ENCODE measurements at places on chromosomes 3 and 15.

GRCh38 chr3:25508901-25509300 is 80.8 kb downstream of the RARB start:
- DNase-seq: no peak

GRCh38 chr3:136207489-136208115 is 11.5 kb upstream of the MSL2 start:
- DNase-seq: peak; percentile 36

- DNase-seq: no peak
Measured at GRCh38 chr3:115087512-115087911, 59.6 kb downstream of the ZBTB20 start.

DNA sequence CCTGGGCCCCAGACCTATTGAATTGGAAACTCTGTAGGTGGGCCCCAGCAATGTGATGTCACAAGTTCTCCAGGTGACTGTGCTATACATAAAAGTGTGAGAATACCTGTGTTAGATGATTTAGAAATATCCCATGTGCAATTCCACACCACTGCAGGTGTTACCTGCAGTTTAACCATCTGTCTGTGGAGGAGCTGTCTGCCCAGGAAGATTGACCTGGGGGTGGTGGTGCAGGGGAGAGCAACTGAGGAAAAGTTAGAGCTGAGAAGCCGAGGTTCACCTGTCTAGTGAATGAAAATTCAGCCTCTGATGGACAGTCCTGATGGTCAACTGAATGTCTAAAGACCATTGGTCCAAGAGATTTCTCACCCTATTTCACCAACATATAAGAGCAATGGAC is 132.2 kb upstream of the SLC24A5 start:
- no peak for DNase-seq

- peak; percentile 37 for DNase-seq
Measured at GRCh38 chr15:78999636-79000035, 54.8 kb upstream of the CTSH start.

- DNase-seq: no peak
Measured at GRCh38 chr15:33262306-33262705, 48.5 kb upstream of the RYR3 start.

GRCh38 chr15:74775132-74775562 is 6.7 kb upstream of the CSK start:
- no peak for DNase-seq

GRCh38 chr15:55977231-55977630 is 16.2 kb downstream of the NEDD4 start:
- DNase-seq: no peak

- no peak for DNase-seq
Measured at GRCh38 chr3:50473768-50474167, 29.7 kb downstream of the CACNA2D2 start.

GRCh38 chr3:39413691-39414420 is 7.3 kb downstream of the RPSA start:
- no peak for DNase-seq

DNA sequence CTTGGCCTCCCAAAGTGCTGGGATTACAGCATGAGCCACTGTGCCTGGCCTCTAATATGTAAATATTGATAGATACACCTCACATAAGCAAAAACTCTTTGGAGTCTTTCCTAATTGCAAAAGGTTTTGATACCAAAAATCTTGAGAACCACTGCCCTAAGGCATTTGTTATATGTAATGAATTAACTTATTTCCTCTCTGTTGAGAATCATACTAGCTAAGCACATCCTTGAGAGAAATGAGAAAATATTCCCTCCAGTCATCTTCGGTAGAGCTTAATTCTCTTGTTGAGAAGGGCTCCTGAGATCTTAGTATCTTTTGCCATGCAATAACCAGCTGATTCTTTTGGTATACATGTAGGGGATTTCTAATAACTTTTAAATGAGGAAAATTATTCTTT is 190.2 kb downstream of the SLC9A9 start:
- no peak for DNase-seq

GRCh38 chr3:176032043-176032442 is 1165.2 kb downstream of the TBL1XR1 start:
- no peak for DNase-seq

DNA sequence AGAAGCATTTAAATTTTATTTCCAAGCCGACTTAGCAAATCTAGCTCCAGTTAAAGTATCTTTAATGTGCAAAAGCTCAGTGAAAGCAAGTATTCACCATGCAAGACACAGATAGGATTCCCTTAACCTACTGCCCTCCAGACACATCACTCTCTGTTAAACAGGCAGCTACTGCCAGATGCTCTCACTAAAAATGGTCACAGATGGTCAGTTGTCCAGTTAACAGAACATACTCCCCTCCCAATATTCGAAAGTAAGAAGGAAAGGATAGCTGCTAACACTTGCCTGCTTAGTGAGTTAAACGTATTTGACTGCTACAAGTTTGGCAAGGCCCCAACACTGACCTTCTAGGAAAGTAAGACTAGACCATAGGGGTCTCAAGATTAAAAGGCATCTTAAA is 73.7 kb downstream of the PRTG start:
- peak; percentile 29 for DNase-seq

DNA sequence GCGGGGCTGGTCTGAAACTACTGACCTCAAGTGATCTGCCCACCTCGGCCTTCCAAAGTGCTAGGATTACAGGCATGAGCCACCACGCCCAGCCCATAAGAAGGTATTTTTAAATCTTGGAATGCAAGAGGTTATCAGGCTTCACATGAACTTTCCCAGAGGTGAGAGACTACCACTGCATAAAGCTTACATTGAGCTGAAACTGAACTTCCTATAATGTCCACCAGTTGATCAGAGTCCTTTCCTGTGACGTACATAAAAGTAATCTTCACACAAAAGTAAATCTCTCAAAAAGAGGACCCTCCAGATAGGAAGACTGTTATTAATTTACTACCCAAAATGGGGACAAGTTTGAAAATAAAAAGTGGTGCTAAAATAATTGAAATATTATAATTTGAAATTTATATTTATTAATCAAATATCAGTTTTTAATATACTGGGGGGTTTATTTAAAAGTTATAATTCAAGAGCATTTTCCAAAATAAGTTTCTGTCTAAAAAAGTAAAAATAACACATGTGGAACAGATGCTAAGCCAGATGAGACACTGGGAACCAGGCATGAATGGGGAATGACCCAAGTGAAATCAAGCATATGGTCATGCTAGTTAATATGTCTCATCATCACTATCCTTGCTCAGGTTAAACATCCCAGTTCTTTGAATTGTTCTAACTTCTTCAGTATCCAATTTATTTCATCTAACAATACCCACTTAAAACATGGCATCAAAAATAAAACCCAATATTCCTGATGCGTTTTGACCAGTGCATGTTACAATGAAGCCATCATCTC is 269.9 kb upstream of the UBE2E2 start:
- DNase-seq: peak; percentile 15

DNA sequence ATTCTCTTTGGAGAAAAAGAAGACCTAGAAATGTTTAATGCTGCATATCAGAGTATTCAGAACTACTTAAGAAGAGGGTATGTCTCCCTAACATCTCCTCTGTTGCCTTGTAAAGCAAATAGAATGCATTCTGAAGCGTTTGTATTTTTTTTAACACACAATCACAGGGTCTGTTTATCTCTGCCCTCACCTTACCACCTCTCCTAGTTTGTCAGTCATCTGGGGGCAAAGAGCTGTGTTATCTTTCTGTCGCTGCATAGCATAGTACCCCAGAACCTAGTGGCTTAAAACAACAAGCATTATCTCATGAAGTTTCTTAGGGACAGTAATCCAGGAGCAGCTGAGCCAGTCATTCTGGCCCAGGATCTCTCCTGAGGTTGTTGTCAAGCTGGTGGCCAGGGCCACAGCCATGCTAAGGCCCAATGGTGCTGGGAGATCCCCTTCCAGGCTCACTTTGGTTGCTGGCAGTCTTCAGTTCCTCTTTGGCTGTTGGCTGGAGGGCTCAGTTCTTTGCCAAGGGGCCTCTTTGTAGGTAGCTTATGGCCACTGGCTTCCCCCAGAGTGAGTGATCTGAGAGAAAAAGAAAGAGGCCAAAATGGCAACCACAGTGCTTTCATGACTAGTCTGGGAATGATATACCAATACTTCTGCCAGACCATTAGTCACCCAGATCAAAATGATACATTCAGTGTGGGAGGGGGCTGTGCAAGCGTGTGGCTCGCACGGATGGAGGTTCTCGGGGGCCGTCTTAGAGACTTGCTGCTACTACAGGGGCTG is 17.8 kb downstream of the EDEM1 start:
- no peak for DNase-seq

- DNase-seq: no peak
Measured at GRCh38 chr15:60652245-60652644, 173.3 kb upstream of the ICE2 start.

- DNase-seq: no peak
Measured at GRCh38 chr15:88835119-88835518, 31.9 kb downstream of the ACAN start.

DNA sequence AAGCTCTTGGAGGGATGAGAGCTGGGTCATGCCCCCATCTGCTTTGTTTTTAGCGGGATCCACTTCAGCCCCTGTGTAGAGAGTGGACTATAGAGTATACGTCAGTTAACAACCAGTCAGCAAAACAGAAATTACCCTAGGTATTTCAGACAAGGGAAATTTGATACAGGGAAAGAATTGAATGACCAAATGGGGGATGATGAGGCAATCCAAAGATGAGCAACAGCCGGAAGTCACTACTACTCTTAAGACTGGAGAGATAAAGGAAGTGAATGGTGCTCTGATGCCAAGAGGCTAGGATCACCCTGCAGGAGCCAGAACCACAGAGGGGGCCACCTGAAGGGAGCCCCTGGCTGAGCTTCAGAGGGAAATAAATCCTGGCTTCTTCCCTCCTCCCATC is 1.7 kb upstream of the GPR62 start:
- no peak for DNase-seq

DNA sequence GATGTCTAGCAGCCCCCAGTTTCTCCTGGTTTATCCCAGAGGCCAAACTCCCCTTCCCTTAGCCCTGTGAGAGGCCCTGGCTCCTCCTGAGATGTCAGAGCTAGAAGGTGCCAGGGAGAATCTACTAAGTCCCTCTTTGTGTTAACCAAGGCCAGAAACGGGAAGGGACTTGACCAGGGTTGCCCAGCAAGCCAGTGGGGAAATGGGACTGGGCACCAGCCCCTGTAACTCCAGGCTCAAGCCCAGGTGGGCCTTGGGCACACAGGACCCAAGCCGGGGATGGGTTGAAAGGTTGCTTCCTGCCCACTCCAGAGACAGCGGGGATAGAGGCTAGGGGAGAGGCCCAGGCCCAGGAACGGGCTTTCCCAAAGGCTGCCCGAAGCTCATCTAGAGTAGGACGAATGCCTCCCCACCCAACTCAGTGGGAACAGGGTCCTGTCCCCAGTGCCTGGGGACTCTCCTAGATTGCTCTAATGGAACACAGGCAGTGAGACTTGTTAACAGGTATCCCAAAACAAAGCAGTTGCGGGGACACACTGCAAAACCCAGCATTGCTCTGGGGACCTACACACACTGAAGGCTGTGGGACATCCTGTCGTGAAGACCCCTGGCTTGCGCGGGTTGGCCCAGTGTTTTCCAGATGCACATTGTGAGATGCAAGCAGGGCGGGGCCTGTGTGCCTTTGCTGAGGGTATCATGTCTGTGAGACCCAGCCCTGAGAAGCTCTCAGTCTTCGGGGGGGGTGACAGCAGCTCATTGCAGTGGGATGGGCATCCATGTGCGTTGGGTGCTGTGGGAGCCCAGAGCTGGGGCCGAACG is 12.9 kb upstream of the TXNRD3 start:
- DNase-seq: no peak

DNA sequence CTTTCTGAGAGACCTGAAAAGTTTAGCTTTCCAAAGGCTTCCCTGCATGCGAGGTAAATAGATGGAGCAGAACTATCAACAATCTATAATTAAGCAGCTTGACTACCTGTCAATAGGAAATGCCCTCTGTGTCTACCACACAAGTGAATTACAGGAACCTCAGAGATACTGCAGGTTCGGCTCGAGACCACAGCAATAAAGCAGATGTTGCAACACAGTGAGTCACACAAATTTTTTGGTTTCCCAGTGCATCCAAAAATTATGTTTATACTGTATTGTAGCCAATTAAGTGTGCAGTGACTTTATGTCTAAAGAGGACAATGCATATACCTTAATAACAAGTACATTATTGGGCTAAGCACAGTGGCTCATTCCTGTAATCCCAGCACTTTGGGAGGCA is 252.0 kb downstream of the UBE2E2 start:
- no peak for DNase-seq

DNA sequence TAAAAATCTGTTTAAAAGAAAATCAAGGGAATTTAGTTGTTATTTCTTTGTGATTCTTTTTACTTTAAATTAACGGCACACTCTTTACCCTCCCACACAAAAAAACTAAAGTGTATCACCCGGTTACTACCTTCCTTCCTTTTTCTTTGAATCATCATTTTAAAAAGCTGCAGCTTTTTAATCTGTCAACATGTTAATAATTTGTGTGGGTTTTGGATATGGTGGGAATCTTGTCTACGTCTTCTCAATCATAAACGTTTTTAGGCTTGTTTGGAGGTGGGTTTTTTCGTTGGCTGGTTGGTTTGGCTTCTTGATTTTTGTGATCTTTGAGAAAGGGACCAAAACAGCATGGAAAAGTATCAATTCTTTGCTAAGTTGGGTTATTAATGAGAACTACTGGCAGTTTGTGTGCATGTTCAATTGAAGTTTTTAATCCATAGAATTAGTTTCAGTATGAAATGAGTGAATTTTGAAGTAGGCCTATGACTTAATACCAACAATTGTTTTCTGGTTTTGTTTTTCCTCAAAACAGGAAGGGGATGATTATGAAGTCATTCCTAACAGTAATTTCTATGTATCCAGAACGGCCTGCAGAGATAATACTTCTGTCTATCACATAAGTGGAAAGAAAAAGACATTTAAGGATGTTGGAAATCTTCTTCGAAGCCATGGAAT is 4.5 kb downstream of the SMC4 start:
- DNase-seq: peak; percentile 30

DNA sequence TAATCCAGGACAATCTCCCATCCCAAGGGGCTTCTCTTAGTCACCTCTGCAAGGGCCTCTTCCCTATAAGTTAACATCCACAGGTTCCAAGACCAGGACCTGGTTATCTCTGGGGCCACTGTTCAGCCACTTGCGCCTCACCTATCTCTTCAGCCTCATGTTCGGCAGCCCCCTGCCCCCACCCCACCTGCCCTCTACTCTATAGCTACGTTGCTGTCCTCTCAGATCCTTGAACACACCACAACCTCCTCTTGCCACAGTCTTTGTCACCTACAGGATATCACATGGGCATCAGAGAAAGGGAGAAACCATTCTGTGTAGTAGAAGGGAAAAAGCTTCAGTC is 33.9 kb downstream of the SLC41A3 start:
- no peak for DNase-seq

DNA sequence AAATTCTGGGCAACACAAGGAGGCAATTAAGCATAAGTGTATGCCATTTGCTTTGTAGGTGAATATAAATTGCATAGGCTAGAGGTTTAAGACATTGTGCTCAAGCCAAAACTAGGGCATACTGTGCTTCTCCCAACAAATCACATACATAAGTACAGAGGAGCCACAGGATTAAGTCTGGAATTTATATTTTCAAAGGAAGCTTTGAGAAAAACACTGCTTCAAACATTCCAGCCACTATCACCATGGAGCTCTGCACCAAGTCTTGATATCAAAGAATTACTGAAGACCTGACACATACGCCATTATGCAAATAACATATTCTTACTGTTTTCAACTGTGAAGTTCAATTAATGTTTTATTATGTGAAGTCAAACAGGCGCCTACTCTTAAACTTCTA is 119.4 kb upstream of the NPHP3 start:
- peak; percentile 7 for DNase-seq

Measured in eye (tissue), 1 donor.